ENCODE measurements at places on chromosomes 1 and 21. TPM values are rescaled to one million over a fixed set of nuclear protein-coding genes. Genes with fewer than 3 reads are reported as not detected.

Gene CD1B
- not detected for total RNA-seq

Gene AIRE
- 0.07 TPM for total RNA-seq

Gene AADACL3
- not detected for total RNA-seq

GRCh38 chr1:3905266-3905952 is 5.3 kb upstream of the C1orf174 start:
- H3K4me1 ChIP-seq: peaks cover 11% of the 10 kb centered on the region
- H3K36me3 ChIP-seq: no peaks in the 10 kb centered on the region
- H3K4me3 ChIP-seq: no peak overlapping the region
- DNase-seq: no peak
- H3K27me3 ChIP-seq: no peaks in the 10 kb centered on the region

- DNase-seq: no peak
- no peaks in the 10 kb centered on the region for H3K36me3 ChIP-seq
- H3K4me1 ChIP-seq: peaks cover 6% of the 10 kb centered on the region
- 0 out of 2 replicates have a peak, but pooled peaks cover 3% of the 10 kb centered on the region for H3K27me3 ChIP-seq
These were observed 26.3 kb downstream of the PLPP3 start for GRCh38 chr1:56553046-56553445.
